DMS153 (cell line): ENCODE measurements at places on chromosomes 3 and 15.

- DNase-seq, result no peak
Measured at GRCh38 chr3:168213920-168214319, 118.2 kb upstream of the GOLIM4 start.

- no peak for DNase-seq
Measured at GRCh38 chr15:101004500-101004899, 85.3 kb downstream of the LRRK1 start.

GRCh38 chr3:54819946-54820345 lies 107.9 kb downstream of the LRTM1 start:
- no peak for DNase-seq

DNA sequence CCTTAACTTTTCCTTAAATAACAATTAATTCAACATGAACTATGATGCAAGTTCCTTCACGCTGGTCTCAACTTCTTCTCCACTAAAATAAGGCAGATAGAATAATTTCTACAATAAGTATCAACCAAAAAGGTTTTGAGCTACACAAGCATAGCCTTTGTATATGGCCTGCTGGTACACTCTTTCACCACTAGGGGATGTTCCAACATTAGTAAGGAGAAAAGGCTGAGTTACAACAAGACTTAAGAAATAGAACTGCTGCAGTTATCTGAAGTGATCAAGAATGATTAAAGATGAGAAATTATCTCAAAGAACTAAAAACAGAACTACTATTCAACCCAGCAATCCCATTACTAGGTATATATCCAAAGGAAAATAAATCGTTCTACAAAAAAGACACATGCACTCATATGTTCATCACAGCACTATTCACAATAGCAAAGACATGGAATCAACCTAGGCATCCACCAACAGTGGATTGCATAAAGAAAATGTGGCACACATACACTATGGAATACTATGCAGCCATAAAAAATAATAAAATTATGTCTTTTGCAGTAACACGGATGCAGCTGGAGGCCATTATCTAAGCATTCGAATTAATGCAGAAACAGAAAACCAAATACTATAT lies 14.4 kb downstream of the ATP13A3 start:
- peak; percentile 29 for DNase-seq

DNA sequence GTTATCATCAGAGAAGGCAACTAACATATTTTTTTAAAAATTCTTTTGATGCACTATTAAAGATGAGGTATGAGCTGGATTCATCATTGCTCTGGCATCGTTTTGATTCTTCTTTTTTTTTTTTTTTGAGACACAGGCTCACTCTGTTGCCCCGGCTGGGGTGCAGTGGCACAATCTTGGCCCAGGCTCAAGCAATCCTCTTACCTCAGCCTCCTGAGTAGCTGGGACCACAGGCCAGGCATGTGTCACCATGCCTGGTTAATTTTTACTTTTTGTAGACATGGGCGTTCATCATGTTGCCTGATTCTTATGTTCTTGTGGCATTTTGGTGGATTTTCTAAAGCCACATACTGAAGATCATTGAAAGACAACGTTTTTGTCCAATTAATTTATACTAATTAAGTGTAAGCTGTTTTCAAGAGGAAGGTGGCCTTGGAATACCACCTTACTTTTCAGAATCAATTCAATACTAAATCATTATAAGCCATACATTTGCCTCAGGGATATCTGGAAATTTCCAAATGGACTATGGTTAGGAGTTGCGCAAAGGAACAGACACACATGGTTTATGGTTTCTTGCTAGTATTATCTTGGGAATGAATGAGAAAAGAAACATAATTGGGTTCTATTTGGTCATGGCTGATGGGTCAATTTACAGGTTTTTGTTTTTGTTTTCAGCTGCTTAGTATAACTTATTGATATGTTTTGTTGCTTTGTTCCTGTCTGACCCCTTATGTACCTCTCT lies 22.8 kb downstream of the SLC28A2 start:
- no peak for DNase-seq

- DNase-seq, result no peak
Measured at GRCh38 chr3:21328711-21329390, 422.2 kb downstream of the ZNF385D start.

- DNase-seq, result no peak
Measured at GRCh38 chr15:80468796-80469195, 64.6 kb downstream of the ARNT2 start.

- no peak for DNase-seq
Measured at GRCh38 chr3:111675846-111676210, 80.7 kb upstream of the ZBED2 start.

DNA sequence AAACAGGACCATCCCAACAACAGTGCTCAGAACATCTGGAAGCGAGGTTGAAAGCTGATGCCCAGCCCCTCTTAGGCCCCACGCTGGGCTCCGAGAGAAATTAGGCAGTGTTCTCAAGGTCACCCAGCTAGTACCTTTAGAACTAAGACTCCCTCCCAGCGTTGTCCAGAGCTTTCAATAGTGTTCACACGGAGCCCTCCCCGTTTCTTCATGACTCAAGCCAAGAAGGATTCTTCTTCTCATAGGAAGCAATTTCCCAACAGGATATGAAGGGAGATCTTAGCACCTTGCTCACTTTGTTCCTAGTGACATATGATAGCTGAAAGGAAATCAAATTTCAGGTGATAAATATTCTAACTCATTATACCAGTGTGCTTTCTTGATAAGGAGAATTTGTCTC lies 244.2 kb upstream of the ST8SIA2 start:
- no peak for DNase-seq

GRCh38 chr3:133413161-133414020 lies 13.5 kb downstream of the BFSP2 start:
- peak; percentile 30 for DNase-seq

GRCh38 chr3:117580806-117581205 lies 871.2 kb downstream of the TUSC7 start:
- no peak for DNase-seq

DNA sequence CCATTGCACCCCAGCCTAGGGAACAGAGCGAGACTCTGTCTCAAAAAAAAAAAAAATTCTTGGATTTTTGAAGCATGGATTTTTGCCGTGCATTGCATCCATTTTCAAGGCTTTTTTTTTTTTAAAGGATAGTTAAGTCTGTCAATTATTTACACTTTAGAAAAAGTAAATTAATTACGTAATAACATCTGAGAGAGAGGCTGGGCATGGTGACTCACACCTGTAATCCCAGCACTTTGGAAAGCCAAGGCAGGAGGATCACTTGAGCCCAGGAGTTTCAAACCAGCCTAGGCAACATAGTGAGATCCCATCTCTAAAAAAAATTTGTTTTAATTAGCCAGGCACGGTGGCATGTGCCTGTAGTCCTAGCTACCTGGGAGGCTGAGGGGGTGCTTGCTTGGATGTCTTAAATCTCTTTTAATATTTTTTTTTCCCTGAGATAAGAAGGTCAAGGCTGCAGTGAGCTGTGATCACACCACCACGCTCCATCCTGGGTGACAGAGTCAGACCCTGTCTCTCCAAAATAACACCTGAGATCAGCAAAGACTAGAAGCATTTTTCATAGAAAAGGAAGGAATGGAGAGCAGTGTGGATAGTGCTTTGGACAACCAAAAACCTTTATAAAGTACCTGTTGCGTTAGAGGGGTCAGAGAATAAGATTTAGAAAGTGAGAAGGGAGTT lies 6.8 kb upstream of the SENP7 start:
- DNase-seq, result no peak

DNA sequence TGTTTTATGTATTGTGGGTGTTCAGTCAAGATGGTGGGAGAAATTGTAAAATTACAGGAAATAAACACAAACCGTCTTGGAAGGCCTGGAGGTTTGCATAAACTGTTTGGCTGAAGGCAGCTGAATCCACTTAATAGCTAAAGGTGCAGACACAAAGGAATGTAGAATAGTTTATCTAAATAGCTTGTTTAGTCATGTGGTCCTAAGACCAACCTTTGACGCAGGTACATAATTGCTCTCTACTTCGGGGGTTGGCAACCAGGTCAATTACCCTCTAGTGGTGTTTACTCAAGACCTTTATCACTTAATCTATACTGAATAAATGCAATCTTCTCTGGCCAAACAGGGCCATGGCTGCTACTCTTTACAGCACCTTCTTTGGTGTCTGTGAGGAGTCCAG lies 502.8 kb downstream of the IGSF11 start:
- no peak for DNase-seq

DNA sequence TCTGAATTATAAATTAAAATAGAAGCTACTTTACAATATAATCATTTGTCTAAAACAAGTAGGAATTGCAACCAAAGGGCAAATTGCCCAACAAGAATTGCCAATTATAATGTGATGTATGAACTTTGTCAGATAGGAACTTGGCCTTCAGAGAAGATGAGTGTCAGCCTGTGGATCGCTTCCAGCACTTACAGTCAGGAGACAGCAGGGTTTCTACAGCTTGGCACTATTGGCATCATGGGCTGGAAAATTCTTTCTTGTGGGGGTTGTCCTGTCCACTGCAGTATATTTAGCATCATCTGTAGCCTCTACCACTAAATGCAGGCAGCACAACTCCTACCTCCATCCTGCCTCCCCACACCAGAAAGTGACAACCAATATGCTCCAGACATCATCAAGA lies 48.1 kb upstream of the CRBN start:
- DNase-seq, result no peak

DNA sequence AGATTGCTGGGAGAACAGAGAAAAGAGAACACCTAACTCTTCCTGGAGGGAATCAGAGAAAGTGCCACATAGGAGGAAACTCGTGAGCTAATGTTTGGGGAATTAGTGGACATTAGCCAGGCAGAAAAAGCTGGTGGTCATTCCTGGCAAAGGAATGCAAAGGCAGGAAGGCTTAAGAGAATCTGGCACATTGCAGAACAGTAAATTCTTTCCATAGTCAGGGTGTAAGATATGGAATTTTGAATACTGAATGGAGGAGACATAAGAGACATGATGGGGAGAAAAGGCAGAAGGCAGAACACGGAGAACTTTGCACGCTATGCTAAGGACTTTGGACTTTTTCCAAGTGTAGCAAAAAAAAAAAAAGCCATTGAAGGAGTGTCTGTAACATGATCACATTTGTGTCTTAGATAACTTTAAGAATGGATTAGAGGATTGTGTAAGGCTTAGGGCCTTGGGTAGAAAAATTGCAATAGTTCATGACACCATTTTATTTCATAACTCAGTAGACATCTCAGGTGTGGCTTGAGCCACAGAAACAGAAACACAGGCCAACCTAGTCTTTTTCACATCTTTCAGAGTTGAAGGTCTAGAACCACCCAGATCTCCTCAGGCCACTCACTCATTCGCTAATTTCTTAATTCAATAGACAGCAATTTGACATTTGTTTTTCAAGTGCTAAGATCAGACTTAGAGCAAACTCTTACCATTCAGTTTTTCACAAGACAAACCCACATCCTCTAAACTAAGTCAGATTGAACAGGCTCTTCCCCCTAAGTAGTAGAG lies 31.2 kb upstream of the CCDC80 start:
- no peak for DNase-seq

DNA sequence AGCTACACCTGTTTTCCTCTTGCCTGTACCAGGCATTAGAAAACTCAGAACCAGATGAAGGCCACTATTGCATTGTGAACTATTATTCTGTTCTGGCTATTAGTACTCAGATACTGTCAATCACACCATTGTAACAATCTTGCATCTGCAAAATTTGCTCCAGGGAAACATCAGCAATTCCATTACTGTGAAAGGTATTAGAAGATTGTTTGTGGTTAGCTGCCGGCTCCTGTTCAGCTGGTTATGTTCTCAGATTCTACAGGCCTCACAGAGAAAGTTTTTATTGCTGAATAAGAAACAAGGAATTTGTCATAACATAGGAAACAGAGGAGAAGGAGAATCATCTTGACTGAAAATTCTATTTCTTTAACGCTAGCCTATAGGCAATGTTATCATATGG lies 179.9 kb downstream of the PLOD2 start:
- DNase-seq, result no peak

DNA sequence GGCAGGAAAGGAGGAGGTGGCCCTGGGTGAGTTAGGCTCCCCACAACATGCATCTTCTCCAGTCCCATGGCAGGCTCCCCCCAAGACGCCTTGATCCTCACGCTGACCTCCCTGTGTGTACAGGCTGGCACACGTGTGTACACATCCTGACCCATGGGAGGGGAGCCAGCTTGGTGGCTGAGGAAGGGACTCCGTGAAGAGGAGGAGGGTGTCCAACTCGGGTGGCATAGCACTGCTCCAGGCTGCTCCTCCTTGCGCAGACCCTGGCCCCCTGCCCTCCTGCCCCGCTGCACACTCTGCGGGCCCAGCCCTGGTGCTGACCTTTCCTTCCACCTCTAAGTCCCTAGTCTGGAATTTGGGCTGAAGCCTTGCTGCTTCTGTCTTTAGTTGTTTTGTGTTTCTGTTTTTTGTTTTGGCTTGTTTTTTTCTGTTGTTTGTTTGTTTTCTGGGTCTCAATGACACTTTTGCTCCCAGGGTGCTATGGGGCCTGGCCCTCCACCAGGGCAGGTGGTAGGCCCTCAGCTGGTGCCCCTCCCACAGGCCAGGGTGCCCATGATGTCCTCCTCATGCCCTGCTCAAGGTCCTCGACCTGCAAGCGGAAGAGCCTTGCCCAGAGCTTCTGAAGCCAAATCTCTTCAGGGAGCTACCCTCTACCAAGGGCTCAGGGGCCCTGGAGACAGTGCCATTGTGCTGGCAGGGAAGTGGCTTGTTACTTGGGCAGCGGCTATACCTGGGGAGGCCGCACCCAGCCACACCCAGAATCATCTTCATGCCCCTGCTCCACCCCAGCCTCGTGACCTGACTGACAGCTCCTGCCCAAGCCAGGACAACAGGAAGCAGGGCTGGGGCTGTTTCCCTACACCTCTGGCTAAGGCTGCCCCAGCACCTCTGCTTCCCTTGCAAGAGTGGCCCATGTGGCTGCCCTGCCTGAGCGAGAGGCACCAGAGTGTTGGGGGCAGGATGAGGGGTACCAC lies 5.1 kb downstream of the EPHB3 start:
- peak; percentile 38 for DNase-seq

DNA sequence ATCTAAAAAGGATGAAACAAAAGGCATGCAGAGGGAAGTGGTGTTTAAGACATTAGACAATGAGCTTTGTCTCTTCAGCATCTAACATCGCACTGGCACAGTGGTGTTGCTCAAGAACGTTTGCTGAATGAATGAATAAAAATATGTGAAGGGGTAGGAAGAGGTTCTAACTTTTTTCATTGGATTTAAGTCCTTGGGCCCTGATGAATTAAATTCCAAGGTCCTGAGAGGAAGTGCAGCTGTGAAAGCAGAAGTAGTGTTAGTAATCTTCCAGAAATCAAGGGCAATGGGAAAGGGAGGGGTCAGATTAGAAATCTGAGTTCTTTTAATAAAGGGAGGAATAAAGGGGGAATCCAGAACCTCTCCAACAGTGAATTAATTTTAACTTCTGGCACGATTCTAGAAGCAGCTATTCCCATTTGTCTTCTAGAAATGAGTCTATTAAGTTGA lies 29.6 kb downstream of the TLNRD1 start:
- no peak for DNase-seq

DNA sequence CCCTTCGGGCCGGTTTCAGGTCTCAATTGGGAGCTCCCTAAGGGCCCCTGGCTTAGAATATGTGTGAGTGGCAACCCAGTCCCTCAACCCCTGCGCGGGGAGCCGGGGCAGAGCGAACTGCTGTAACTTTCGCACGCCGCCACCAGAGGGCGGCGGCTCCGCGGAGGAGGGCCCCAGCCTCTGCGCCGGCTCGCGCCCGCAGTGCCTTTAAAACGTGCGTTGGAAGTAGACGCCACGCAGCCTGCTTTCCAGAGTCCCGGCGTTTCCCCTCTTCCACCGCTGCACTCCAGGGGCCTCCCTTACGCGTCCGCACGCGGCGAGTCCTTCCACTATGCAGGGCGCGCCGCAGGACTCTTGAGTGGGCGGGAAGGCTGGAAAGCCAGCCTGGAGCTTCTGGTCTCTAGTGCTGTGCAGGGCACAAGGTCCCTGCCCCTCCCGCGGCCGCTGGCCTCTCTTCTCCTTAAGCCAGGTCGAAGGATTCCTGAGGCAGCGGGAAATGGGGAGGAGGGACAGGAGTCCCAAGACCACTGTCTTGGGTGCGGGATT lies 23.7 kb upstream of the RNU6-1 start:
- peak; percentile 24 for DNase-seq
